T-cell (primary cell): ENCODE measurements at places on chromosomes 7 and 10.

DNA sequence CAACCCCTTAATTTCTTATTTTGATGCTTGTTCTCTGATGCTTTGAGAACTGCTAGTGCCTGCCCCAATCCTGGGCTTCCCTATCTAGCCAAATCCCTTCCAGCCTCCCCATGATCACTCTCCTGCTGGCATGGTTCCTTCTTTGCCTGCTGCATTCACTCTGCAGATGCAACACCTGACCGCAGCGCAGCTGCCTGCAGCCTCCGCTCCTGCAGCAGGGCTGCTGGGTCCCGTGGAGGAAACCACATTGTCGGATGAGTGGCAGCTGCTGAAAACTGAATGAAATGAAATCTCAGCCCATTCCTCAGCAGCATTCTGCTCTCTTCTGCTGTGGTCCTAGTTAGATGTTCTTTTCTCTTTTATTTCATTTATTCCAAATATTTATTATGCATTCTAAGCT, 320.3 kb downstream of the CCDC3 start:
- no peaks in the 10 kb centered on the region for H3K27me3 ChIP-seq
- peaks cover 6% of the 10 kb centered on the region for H3K4me1 ChIP-seq
- H3K36me3 ChIP-seq = no peaks in the 10 kb centered on the region
- no peak overlapping the region for H3K27ac ChIP-seq
- no peak overlapping the region for H3K4me3 ChIP-seq

GRCh38 chr7:71787513-71787912, 624.6 kb downstream of the CALN1 start:
- H3K27me3 ChIP-seq = no peaks in the 10 kb centered on the region
- H3K27ac ChIP-seq = no peak overlapping the region
- no peaks in the 10 kb centered on the region for H3K36me3 ChIP-seq
- DNase-seq = no peak
- no peaks in the 10 kb centered on the region for H3K4me1 ChIP-seq
- no peak overlapping the region for H3K4me3 ChIP-seq

DNA sequence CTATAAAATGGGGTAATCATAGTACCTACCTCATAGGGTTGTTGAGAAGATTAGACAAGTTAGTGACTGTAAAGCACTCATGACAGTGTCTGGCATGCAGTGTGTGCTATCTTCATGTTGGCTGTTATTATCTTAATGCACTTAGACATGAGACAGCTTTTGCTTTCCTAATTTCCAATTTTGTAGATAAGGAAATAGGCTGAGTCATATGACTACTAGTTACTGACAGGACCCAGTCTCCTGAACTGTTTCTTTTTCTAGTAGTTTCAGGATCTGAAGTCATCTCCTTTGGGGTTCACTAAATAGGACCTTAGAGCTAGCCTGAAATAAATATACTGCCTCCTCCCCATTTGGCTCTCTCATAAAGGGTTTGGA, 74.2 kb downstream of the SNX10 start:
- no peak overlapping the region for H3K27ac ChIP-seq
- no peak overlapping the region for H3K4me3 ChIP-seq
- H3K36me3 ChIP-seq = peaks cover 17% of the 10 kb centered on the region

GRCh38 chr7:47454069-47454973, 127.6 kb downstream of the TNS3 start:
- no peaks in the 10 kb centered on the region for H3K36me3 ChIP-seq
- H3K4me1 ChIP-seq = no peaks in the 10 kb centered on the region
- H3K27me3 ChIP-seq = peaks cover 22% of the 10 kb centered on the region
- no peak overlapping the region for H3K27ac ChIP-seq

- no peak overlapping the region for H3K27ac ChIP-seq
- H3K4me1 ChIP-seq = no peaks in the 10 kb centered on the region
- DNase-seq = no peak
Measured at GRCh38 chr7:149566103-149566502, 68.5 kb upstream of the ZNF746 start.

DNA sequence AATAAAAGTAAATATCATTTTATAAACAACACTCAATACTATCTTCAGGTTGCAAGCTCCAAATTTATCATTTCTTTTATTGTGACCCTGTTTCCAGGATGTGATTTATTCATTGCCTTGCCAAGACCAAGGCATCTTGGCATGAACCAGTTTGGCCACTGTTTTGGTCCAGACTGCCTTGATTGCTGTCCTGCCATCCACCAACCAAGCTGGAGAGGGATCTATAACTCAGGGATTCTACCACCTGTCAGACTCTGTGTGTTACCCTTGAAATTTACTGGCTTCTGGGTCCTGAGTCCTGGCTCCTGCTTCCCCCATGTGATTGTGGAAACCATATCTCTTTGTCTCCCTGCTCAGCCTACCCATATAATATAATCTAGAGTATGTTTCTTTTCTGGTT, 343.0 kb downstream of the GPAM start:
- no peaks in the 10 kb centered on the region for H3K36me3 ChIP-seq
- no peaks in the 10 kb centered on the region for H3K4me1 ChIP-seq
- no peaks in the 10 kb centered on the region for H3K27me3 ChIP-seq
- H3K27ac ChIP-seq = no peak overlapping the region

DNA sequence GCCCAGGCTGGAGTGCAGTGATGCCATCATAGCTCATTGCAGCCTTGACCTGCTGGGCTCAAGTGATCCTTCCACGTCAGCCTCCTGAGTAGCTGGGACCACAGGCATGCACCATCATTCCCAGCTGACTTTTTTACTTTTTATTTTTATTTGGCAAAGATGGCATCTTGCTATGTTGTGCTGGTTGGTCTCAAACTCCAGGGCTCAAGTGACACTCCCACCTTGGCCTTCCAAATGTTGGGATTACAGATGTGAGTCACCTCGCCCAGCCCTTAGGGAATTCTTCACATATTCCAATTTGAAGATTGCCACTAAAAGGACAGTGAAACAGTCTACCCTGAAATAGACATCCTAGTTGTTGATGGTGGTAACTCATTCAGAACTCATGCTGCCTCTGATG, 27.7 kb downstream of the SUGCT start:
- DNase-seq = no peak
- no peak overlapping the region for H3K4me3 ChIP-seq
- H3K27me3 ChIP-seq = no peaks in the 10 kb centered on the region
- H3K4me1 ChIP-seq = no peaks in the 10 kb centered on the region

GRCh38 chr7:43572516-43573049, 10.3 kb upstream of the STK17A start:
- no peaks in the 10 kb centered on the region for H3K36me3 ChIP-seq
- H3K4me3 ChIP-seq = no peak overlapping the region
- no peak for DNase-seq
- no peaks in the 10 kb centered on the region for H3K27me3 ChIP-seq
- no peak overlapping the region for H3K27ac ChIP-seq
- peaks cover 2% of the 10 kb centered on the region for H3K4me1 ChIP-seq

DNA sequence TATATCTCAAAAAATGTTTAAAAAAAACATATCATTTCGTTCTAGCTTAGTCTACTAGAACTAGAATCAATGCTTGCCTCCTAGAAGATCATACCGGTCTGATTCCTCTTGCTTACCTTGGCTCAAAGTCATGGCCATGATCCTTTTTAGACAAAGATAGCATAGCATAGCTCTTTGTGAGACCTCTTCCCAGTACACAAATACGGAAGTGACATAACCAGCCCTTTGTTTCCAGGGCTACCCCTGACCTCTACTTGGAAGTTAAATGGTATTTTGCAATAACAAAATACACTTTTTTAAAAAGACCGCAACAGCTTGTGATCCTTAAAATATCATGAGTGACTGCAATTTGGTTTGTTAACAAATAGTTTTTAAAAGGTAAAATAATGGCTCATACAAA, 130.7 kb upstream of the NOBOX start:
- no peak overlapping the region for H3K4me3 ChIP-seq
- DNase-seq = no peak
- H3K27ac ChIP-seq = no peak overlapping the region
- H3K4me1 ChIP-seq = no peaks in the 10 kb centered on the region
- H3K36me3 ChIP-seq = no peaks in the 10 kb centered on the region
- H3K27me3 ChIP-seq = no peaks in the 10 kb centered on the region

DNA sequence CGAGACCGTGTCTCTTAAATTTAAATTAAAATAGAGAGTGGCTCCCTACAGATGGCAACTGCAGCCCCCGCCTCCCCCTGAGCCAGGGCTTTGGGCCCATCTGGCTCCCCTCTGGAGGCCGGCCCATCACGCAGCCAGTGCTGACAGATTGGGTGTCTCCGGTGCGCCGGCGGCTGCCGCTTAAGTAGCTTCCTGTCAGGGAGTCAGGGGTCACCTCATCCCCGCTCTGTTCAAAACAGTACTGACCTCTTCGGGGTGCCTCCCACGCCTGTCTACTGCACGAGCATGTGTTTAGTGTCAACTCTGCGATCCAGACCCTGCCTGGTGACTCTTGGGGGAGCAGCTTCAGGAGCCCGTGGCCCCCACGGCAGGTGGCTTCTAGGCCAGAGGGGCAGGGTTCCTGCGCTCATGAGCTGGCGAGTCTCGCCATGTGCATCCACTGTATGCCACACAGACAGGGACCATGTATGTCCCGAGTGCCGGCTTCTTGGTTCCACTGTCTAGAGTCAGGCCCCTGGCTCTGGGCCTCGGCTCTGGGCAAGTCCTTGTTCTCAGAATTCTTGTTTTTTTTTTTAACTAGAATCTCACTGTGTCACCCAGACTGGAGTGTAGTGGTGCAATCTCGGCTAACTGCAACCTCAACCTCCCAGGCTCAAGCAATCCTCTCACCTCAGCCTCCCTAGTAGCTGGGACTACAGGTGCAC, 36.1 kb downstream of the KCTD7 start:
- no peaks in the 10 kb centered on the region for H3K27me3 ChIP-seq
- no peak overlapping the region for H3K27ac ChIP-seq
- H3K4me3 ChIP-seq = no peak overlapping the region
- no peak for DNase-seq
- H3K4me1 ChIP-seq = no peaks in the 10 kb centered on the region
- H3K36me3 ChIP-seq = no peaks in the 10 kb centered on the region

GRCh38 chr10:69974551-69975155, 78.0 kb upstream of the MACROH2A2 start:
- H3K4me1 ChIP-seq = no peaks in the 10 kb centered on the region
- DNase-seq = no peak
- H3K4me3 ChIP-seq = no peak overlapping the region
- no peaks in the 10 kb centered on the region for H3K36me3 ChIP-seq
- peaks cover 12% of the 10 kb centered on the region for H3K27me3 ChIP-seq

DNA sequence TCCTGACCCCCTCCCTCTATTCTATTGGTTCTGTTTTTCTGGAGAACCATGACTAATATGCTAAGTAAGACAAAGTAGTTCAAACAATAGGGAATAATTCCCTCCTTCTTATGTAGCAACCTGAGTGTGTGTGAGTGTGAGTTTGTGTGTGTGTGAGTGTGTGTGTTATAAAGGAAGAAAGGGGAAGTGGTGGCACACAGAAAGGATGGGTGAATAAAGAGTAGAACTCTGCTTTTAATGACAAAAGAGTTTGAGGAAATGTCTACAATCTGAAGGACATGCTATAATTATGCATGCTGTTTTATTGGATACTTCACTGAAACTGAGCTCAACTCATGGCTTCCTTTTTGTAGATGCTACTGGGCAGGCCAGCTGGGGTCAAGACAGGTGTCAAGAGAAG, 489.5 kb downstream of the REEP3 start:
- no peak overlapping the region for H3K4me3 ChIP-seq
- H3K4me1 ChIP-seq = no peaks in the 10 kb centered on the region

DNA sequence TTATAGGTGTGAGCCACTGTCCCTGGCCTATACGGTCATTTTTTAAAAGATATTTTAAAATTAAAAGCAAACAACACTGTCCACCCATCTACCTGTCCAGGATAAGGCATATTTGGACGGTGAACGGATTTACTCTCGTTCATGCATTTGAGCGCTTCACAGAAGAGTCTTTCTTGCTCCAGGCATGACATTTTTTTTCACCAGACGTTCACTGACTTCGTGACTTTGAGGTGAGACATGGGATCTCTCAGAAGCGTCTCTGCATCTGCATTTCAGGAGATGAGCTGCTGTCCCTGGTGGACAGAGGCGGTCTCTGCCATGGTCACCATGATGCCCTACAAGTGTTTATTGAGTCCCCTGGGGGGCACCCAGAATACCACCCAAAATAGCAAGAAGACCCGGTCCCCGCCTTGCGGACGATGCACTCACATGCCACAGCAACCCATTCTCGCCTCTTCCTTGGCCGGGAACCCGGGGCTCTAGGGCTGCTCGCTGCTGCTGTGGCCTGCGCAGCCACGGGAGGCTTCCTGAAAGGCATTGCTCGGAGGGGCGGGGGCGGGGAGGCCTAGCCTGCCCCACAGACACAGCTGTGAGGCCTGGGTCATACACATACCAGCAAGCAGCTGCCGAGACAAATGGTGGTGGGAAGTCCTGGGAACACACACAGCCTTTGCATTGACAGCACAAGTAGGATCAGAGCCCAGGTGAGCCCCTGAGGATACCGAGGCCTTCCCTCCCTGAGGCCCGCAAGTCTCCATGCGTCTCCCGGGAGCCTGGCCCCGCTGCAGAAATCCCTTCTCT, 84.4 kb downstream of the RGS10 start:
- peaks cover 10% of the 10 kb centered on the region for H3K36me3 ChIP-seq
- H3K27me3 ChIP-seq = peaks cover 8% of the 10 kb centered on the region
- H3K4me3 ChIP-seq = no peak overlapping the region

DNA sequence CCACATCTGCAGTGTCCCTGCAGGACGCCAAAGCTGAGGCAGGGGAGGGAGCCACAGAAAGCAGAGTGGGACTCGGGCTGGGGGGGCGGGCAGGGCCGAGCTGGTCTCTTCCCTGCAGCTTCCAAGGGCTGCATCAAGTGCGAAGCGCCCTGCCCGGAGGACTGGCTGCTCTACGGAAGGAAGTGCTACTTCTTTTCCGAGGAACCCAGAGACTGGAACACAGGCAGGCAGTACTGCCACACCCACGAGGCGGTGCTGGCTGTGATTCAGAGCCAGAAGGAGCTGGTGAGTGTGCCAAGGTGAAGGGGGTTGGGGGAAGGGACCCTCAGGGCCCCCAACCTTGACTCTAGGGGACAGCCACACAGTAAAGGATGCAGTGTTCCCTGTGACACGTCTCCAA, 16.7 kb downstream of the CLEC2L start:
- no peaks in the 10 kb centered on the region for H3K4me1 ChIP-seq
- no peaks in the 10 kb centered on the region for H3K36me3 ChIP-seq
- H3K4me3 ChIP-seq = no peak overlapping the region
- DNase-seq = no peak
- peaks cover 21% of the 10 kb centered on the region for H3K27me3 ChIP-seq

DNA sequence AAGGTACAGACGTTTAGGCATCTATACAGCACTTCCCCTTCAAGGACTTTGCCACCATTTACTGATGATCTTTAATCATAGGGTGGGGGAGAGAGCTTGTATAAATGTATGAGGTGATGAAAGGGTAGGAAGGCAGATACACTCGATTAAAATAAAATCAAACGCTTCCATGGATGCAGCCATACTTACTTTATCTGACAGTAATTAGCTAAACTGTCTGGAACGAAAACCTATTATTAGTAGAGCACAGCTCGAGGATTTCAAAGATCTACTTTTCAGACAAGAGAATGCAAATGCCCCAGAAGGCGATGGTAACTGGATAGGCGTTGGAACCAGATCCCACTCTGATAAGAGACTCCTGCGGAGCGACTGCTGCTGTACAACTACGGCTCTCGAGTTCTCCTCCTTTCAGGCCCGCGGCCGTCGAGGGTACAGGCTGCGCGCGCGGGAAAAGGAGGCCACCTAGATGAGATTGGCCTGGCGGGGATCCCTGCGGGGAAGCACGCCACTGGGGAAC, 3.1 kb upstream of the NKX2-3 start:
- no peak overlapping the region for H3K4me3 ChIP-seq
- no peaks in the 10 kb centered on the region for H3K36me3 ChIP-seq
- H3K27ac ChIP-seq = no peak overlapping the region
- H3K27me3 ChIP-seq = no peaks in the 10 kb centered on the region
- no peaks in the 10 kb centered on the region for H3K4me1 ChIP-seq

GRCh38 chr7:123763191-123763661, 14.4 kb upstream of the WASL start:
- no peaks in the 10 kb centered on the region for H3K4me1 ChIP-seq
- H3K36me3 ChIP-seq = no peaks in the 10 kb centered on the region
- H3K27ac ChIP-seq = no peak overlapping the region
- DNase-seq = no peak
- no peaks in the 10 kb centered on the region for H3K27me3 ChIP-seq
